Right forelimb (tissue), 1 donor: ENCODE measurements at places on chromosomes 3 and 15.

DNA sequence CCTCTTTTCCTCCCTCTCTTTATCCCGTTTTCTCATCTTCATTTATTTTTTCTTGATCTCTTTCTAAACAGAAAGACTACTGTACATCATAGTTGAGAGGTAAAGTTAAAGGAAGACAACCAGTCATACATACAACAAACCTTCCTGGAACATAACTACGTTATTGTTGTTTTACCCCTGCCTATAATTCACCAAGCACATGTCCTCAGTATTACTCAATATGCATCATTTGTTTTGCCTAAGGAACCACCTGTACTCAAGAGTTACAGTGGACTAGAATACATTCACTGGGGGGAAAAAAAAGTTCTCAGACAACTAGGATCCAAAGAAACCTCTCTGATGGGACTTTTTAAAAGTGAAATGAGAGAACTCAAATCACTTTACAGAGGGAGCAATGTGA, 344.7 kb upstream of the RBMS3 start:
- no peak for DNase-seq

DNA sequence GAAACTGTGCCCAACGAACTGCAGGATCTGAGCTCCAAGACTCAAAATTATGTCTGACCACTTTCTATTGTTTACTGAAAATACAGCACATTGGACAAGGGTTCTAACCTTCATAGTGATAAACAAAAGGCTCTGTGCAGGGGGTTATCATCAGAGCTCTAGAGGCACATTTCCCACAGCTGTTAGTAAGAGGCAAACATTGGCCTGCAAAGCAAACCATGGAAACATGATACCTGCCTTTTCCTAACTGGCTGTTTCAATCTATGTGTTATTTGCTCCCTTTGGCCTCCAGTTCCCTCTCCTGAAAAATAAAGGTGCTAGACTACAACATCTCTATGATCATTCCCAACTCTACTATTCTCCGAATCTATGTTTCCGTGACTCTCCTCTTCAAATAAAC, 159.7 kb upstream of the ARHGEF26 start:
- DNase-seq, result no peak

DNA sequence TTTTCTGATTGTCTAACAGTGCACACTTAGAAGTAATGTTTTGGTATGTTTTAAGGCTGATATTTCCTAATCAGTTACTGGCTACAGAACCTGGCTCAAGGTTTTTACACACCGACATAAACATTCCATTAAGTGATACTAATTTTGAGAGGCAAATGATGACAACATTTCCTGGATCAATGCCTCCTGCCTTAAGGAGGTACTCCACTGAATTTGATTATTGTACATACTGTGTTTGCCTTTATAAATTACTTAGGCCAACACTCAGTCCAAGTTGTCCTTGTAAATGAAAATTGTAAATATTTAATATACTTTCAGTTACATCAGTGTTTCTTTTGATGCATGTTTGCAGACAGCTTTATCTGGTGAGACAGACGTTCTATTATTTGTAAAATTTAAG, 24.2 kb upstream of the LXN start:
- DNase-seq, result no peak

GRCh38 chr3:153291059-153291685, 129.1 kb downstream of the RAP2B start:
- no peak for DNase-seq

GRCh38 chr15:65355173-65355987, 22.4 kb downstream of the IGDCC3 start:
- peak; percentile 59 for DNase-seq

GRCh38 chr3:176950743-176951142, 246.5 kb downstream of the TBL1XR1 start:
- no peak for DNase-seq

GRCh38 chr3:117846238-117846637, 1136.7 kb downstream of the TUSC7 start:
- no peak for DNase-seq

DNA sequence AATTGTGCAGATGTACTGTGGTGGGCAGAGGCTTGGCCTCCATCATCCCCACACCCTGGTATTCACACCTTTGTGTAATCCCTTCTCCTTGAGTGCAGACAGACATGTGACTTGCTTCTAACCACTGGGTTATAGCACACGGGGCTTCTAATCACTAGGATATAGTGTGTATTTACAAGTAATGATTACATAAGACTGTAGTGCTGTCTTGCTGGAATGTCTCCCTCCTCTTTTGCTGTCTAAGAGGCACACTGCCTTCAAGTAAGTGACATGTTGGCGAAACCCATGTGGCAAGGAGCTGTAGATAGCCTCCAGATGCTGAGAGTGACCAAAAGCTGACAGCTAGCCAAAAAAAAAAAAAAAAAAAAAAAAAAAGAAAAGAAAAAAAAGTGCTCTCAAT, 542.7 kb upstream of the MDFIC2 start:
- no peak for DNase-seq

DNA sequence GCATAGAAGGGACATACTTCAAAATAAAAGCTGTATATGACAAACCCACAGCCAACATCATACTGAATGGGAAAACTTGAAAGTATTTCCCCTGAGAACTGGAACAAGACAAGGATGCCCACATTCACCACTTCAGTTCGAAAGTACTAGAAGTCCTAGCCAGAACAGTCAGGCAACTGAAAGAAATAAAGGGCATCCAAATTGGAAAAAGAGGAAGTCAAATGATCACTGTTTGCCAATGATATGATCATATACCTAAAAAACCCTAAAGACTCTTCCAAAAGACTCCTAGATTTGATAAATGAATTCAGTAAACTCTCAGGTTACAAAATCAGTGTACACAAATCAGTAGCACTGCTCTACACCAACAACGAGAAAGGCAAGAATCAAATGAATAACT, 40.7 kb downstream of the SLC49A4 start:
- no peak for DNase-seq
